ENCODE measurements at places on chromosomes 4 and X. TPM values are rescaled to one million over a fixed set of nuclear protein-coding genes. Genes with fewer than 3 reads are reported as not detected.

Gene SPON2
- total RNA-seq, result 0.09 TPM

Gene SMIM10L2A
- total RNA-seq, result 0.26 TPM

Gene JAKMIP1
- total RNA-seq, result not detected

Gene GPM6B
- not detected for total RNA-seq

Gene OTUD6A
- not detected for total RNA-seq

Gene CITED1
- 0.92 TPM for total RNA-seq

Gene TMPRSS11B
- total RNA-seq, result not detected

Gene STARD8
- 1.6 TPM for total RNA-seq

Gene GYPE
- not detected for total RNA-seq

Gene ZAR1
- total RNA-seq, result not detected

Gene SSX4
- total RNA-seq, result not detected

Gene MAGEB17
- not detected for total RNA-seq

Gene POLN
- 0.55 TPM for total RNA-seq

Gene AWAT1
- not detected for total RNA-seq

Gene NPY1R
- 0.08 TPM for total RNA-seq

Gene CD38
- total RNA-seq, result 7.9 TPM

Gene GUCY1A1
- total RNA-seq, result not detected

Gene PAGE4
- not detected for total RNA-seq

Gene PPEF2
- total RNA-seq, result not detected

Gene FAM53A
- 1.4 TPM for total RNA-seq

Gene FGFR3
- 1.4 TPM for total RNA-seq

Gene BRS3
- total RNA-seq, result not detected

Gene RHOXF1
- not detected for total RNA-seq

Gene MTMR8
- total RNA-seq, result 0.40 TPM

Gene HDX
- total RNA-seq, result 3.1 TPM

Gene ETDB
- not detected for total RNA-seq

Gene RNF128
- not detected for total RNA-seq
